ENCODE measurements at places on chromosomes 4 and X. TPM values are rescaled to one million over a fixed set of nuclear protein-coding genes. Genes with fewer than 3 reads are reported as not detected.

SSX4 gene
- total RNA-seq, result not detected

GLUD2 gene
- 0.14 TPM for total RNA-seq

ERVMER34-1 gene
- 4.2 TPM for total RNA-seq

IL1RAPL1 gene
- total RNA-seq, result not detected

TMLHE gene
- total RNA-seq, result 6.0 TPM

MAPK10 gene
- total RNA-seq, result 5.5 TPM

EPHA5 gene
- total RNA-seq, result not detected

AMELX gene
- total RNA-seq, result not detected

RAI2 gene
- total RNA-seq, result not detected

TLR2 gene
- 1.0 TPM for total RNA-seq

CTAG2 gene
- total RNA-seq, result not detected

MAOB gene
- not detected for total RNA-seq

XAGE2 gene
- total RNA-seq, result not detected

WDFY3 gene
- 16.4 TPM for total RNA-seq

LRAT gene
- 1.4 TPM for total RNA-seq

Measured in airway epithelial cell (primary cell).